Fibroblast of the aortic adventitia (primary cell): ENCODE measurements at places on chromosomes 6 and 20.

DNA sequence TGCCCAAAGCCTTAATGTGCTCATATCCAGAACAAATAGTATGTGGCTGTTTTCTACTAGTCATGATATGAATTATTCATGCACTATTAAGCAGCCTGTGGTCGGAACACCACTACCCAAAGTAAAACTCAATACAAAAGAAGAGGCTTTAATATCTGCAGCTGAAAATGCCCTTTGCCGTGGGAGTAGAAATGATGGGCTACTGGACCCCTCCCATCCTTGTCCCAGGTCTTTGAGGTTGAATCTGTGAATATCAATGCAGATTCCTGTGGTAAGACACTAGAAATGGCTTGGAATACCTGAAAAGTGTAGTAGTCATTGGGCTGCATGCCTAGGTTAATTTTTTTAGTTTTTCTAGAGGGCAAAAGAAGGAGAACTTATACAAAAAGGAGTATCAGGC, 303.7 kb downstream of the TBC1D7 start:
- no peak for DNase-seq

GRCh38 chr6:138410048-138410735, 6.2 kb downstream of the HEBP2 start:
- peak; percentile 75 for DNase-seq

DNA sequence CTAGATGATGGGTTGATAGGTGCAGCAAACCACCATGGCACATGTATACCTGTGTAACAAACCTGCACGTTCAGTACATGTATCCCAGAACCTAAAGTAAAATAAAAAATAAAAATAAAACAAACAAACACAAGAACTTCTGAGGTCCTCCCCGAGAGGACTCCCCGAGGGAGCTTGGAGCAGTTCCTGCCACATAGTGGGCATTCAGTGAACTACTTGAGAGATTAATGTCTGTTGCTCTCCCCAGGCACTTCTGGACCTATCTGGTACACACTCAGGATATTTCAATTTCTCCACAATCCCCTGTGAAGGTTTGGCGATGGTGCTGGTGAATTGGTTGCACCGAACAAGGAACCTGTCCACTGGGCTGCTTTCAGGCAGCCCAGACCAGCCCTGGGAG, 311.2 kb downstream of the ESR1 start:
- no peak for DNase-seq

DNA sequence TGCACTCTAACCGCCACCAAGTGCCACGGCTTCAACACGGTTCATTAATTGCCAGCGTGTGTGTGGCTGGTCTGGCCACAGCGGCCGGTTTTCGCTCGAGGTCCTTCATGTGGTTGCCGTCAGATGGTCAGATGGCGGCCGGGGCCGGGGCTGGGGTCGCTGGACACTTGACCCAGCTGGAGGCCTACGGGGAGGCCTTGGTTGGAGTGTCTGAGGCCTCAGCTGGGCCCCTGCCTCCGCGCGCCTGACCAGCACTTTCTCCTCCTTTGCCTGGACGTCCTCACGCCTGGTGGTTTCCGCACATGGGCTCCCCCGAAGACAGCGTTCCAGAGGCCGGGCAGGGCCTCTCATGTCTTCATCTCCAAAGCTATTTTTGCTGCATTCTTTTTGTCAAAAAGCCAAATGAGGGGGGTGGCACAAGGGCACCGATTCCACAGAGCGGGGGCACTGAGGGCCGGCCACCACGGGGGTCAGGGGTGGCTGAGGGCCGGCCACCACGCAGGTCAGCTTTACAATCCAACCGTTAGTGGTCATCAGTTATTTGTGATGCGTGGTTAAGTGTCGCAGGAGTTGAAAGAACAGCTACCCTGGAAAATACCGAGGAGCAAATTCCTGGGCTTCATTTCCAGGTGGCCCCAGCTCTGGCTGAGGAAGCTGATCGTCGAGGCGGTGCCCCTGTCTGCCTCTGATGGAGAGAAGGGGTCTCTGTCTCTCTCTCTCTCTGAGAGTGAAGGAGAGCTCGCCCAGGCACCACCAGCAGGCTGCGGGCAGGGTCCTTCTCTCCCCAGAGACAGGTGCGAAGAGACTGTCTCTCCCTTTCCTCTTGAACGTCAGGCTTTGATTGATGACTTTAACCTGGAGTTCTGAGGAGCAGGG, 50.5 kb upstream of the FRMD1 start:
- DNase-seq: no peak

- DNase-seq: no peak
These were observed 519.7 kb downstream of the CDH26 start for GRCh38 chr20:60477958-60478357.

GRCh38 chr6:18395177-18395855, 8.2 kb downstream of the RNF144B start:
- no peak for DNase-seq

DNA sequence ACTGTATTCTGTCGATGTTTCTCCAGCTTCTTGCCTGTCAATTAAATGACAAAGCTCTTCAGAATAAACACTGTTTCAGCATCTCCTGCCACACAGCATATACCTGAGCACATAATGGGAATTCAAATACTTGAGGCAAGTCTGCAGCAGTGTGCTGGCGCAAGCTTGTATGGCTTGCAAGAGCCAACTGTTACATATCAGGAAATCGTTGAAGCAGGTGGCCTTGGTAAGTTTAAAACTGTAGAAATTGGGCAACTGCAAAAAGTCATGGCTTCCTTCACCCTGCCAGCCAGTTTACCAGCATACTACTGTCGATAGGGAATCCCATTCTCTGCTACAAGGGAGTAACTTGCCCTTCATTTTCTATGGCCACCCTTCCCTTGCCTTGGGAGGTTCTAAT, 23.0 kb downstream of the CPNE1 start:
- DNase-seq: no peak

- no peak for DNase-seq
These were observed 3.1 kb downstream of the MMP9 start for GRCh38 chr20:46011631-46012482.

DNA sequence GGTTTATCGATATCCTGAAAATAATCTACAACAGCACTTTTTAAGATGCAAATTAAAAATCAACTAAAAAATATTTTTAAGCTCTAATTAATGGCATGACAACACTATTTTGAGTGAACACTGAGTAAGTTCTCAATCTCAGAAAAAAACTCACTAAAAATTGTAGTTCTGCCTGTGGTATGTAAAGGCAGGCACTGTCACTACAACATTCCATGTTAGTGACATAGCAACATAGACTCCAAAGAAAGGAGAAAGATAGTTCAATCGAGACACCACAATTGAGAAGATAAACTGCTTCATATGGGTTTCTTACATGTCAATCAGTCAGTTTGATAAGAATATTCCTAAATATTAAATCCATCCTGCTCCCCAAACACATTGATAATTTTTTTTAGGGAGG, 38.0 kb downstream of the COL12A1 start:
- no peak for DNase-seq

DNA sequence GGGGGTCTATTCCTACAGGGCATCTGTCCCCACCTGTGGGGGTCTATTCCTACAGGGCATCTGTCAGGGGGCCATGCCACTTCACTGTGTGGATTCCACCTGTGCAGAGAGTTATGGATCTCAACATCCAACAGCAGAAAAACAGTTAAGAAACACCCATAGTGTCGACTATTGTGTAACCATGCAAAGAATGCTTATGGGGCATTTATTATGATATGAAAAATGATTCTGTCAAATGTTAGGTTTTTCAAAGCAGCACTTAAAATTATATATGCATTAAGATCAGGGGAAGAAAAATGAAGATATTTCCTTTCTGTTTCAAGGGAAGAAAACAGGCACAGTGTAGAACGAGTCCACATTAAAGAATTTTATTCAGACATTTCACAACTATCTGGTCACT, 2.9 kb downstream of the GPR31 start:
- no peak for DNase-seq
